ENCODE measurements at places on chromosomes 6 and 20. TPM values are rescaled to one million over a fixed set of nuclear protein-coding genes. Genes with fewer than 3 reads are reported as not detected.

The PPP1R16B gene
- polyA plus RNA-seq: 5.6 TPM

The TFAP2D gene
- not detected for polyA plus RNA-seq

The PPIL1 gene
- 32.8 TPM for polyA plus RNA-seq

DNA sequence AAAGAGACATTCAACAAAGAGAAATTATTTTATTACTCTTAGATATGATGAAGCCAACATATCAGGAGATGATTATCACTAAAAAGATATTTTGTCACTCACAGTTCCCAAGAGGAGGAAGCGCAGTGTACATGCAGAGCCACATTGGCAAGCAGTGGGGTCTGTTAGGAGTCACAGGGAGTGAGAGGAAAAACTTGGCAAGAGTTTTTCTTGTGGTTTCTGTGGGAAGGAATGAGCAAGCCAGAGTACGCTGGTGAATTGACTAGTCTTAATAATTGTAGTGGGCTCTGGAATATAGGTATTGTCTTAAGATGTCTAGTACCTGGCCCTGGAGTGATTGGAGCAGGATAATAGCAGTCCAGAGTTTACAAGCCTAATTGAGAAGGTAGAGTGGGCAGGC, 1095.2 kb downstream of the GRIK2 start:
- no peak for DNase-seq

DNA sequence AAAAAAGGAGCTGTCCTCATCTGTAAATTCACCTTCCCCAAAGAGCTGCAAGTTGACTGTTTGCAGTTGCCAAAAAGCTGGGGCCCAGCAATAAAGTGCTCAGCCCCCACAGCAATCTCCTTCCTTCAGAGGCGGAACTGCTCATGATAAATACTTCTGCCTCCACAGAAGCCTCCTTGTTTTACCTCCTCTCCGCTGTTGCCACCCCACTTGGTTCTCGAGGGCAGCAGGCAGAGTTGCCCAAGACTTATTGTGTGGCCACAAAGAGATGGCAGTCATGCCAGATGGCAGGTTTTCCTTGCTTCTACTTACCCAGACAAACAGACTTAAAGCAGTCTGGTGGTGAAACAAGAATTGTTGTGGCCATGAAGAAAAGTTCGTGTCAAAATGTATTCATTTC, 66.3 kb downstream of the SLX4IP start:
- DNase-seq: peak; percentile 58

GRCh38 chr6:148146717-148147462, 195.7 kb upstream of the SASH1 start:
- no peak for DNase-seq

GRCh38 chr6:152087096-152087495, 279.6 kb downstream of the ESR1 start:
- no peak for DNase-seq

GRCh38 chr6:105374010-105374420, 28.9 kb downstream of the PREP start:
- no peak for DNase-seq

Measured in muscle of leg (tissue), 16 donors.